ENCODE measurements at places on chromosomes 13 and 19. TPM values are rescaled to one million over a fixed set of nuclear protein-coding genes. Genes with fewer than 3 reads are reported as not detected.
A peak's percentile ranks its signal among the peaks of the same experiment; 100 is the strongest.

Gene ZNF556
- 34.8 TPM for total RNA-seq

Gene CYP4F3
- 0.04 TPM for total RNA-seq

Gene PCCA
- 35.5 TPM for total RNA-seq

DNA sequence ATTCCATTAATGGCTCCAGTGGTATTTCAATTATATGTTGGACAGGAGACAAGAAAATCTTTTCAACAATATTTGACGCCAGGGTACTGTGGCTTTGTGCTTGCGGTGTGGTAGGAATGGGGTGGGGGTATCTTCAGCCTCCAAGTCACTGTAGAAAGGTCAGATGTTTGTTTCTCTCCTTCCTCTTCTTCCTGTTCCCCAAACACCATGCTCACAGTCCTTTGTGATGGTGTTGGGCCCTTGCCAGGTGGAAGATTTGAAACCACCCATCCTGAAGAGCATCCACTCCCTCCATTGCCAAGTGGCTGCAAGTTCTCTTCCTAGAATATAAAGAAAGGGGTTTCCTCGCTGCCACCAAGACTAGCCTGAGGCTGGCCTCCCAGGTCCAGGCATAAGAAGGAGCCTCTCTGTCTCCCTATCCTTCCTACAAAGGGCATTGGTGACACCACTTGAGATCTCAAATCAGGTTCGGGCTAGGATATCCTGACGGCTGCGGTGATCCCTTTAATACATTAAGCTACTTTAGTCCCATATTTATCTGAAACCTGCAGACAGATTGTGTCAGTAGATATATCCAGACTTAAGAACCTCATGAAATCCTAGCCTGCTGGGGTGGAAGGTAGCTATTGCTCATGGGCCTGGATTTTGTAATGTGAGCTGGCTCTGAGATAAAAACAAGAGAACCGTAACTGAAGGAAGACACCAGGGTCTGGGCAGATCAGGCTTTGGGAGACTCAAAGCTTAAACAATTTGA, 64.3 kb upstream of the SIAH3 start:
- H3K27me3 ChIP-seq, result no peaks in the 10 kb centered on the region
- no peaks in the 10 kb centered on the region for H3K36me3 ChIP-seq
- no peaks in the 10 kb centered on the region for H3K4me1 ChIP-seq
- H3K27ac ChIP-seq, result no peak overlapping the region

- no peak for DNase-seq
- no peak overlapping the region for H3K4me3 ChIP-seq
- no peaks in the 10 kb centered on the region for H3K36me3 ChIP-seq
- no peak overlapping the region for H3K27ac ChIP-seq
These were observed 451.7 kb downstream of the EFNB2 start for GRCh38 chr13:106083620-106084350.

GRCh38 chr13:32340914-32341313, 25.6 kb downstream of the BRCA2 start:
- H3K27me3 ChIP-seq, result no peaks in the 10 kb centered on the region
- no peak overlapping the region for H3K4me3 ChIP-seq
- DNase-seq, result no peak
- no peaks in the 10 kb centered on the region for H3K36me3 ChIP-seq

DNA sequence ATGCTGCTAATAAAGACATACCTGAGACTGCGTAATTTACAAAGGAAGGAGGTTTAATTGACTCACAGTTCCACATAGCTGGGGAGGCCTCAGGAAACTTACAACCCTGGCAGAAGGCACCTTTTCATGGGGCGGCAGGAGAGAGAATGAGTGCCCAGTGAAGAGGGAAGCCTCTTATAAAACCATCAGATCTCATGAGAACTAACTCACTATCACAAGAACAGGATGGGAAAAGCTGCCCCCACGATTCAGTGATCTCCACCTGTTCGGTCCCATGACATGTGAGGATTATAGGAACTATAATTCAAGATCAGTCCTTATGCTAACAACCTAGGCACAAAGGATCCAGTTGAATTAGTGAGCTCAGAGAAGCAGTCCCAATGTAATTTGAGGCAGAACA, 59.4 kb downstream of the GPC6 start:
- H3K27ac ChIP-seq, result no peak overlapping the region
- H3K27me3 ChIP-seq, result no peaks in the 10 kb centered on the region
- no peak overlapping the region for H3K4me3 ChIP-seq
- DNase-seq, result no peak
- H3K36me3 ChIP-seq, result no peaks in the 10 kb centered on the region
- H3K4me1 ChIP-seq, result no peaks in the 10 kb centered on the region

- H3K4me3 ChIP-seq, result peak overlapping the region; percentile 17
- H3K27me3 ChIP-seq, result no peaks in the 10 kb centered on the region
- no peak overlapping the region for H3K27ac ChIP-seq
- no peaks in the 10 kb centered on the region for H3K4me1 ChIP-seq
- no peaks in the 10 kb centered on the region for H3K36me3 ChIP-seq
These were observed 9.4 kb downstream of the SCGB2B2 start for GRCh38 chr19:34667349-34668076.

DNA sequence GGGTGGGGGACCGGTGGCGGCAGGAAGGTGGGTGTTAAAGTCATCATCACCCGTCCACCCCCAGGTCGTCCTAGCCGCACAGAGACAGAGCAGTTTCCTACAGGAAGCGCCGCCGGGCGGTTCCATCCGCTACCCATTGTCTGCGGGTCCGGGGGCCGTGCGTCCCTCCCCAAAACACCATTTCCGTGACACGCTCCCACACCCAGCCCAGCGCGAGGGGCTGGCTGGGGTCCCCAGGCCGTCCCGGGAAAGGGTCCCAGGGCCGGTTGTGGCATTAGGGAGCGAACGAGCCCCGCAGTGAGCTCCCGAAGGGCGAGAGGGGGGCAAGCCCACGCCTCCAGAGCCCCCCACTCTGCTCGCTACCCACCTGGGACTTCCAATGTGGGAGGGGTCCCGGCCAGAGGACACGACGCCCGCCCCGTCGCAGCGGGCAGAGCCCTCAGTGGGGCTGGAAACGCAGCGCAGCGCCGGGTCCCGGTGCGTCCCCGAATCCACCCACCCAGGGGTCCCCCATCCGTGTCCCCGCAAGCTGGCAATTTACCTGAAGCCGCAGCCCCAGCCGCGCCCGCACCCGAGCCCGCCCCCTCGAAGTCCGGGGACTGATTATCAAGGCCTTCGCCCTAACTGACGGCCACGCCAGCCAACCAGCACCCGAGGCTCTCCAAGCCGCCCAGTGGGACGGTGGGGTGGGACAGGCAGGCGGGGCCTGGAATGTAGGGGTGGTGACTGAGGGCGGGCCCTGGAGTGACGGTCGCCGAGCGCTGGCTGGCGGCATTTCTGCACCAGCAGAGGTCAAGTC, at the start of gene KANK3:
Gene KANK3, minus strand, starts transcription at position 579 of the 799 bp plus-strand sequence. CDS start 5,434 bp downstream, outside the sequence.
- peak within 1 kb of the TSS; percentile 53 for H3K4me3 ChIP-seq
- DNase-seq, result peak; percentile 95
- H3K36me3 ChIP-seq, result no peaks in the 10 kb centered on the region
- H3K27me3 ChIP-seq, result peaks cover 68% of the 10 kb centered on the region

DNA sequence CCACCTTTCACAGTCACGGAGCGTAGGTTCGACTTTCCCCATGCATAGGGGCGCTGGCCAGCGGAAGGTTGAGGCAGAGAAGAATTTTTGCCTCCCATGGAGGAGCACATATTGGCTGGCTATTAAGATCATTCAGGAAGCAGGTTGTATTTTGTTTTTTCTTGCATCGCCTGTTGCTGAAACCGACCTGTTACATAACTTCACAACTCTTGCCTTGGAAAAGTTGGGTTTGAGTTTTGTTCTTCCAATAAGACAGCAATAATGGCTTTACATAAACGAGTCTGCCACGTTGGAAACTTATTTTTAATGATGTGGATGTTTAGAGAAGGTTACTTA, 1.4 kb downstream of the UPF1 start:
- H3K4me3 ChIP-seq, result peak overlapping the region; percentile 84
- peaks cover 31% of the 10 kb centered on the region for H3K36me3 ChIP-seq
- no peak for DNase-seq
- H3K4me1 ChIP-seq, result peaks cover 24% of the 10 kb centered on the region

DNA sequence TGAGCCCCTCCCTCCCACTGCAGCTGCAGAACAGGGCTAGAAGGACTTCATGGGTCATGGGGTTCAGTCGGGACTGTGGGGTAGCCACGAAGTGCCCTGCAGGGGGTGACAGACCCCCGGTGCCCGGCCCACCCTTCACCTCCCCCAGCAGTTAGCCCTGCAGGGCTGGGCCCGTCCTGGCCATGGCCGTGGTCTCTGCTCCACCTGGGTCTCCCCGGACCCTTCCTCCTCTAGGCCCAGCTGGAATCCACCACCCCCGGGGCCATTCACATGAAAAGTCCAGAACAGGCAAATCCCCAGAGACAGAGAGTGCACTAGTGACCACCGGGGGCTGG, 17.3 kb downstream of the MKNK2 start:
- no peak for DNase-seq
- H3K27ac ChIP-seq, result no peak overlapping the region
- peaks cover 10% of the 10 kb centered on the region for H3K36me3 ChIP-seq
- H3K4me3 ChIP-seq, result no peak overlapping the region

GRCh38 chr13:113048766-113049165, 56.8 kb upstream of the F7 start:
- no peak for DNase-seq
- peaks cover 9% of the 10 kb centered on the region for H3K27me3 ChIP-seq
- H3K4me1 ChIP-seq, result peaks cover 30% of the 10 kb centered on the region
- peaks cover 2% of the 10 kb centered on the region for H3K36me3 ChIP-seq
- no peak overlapping the region for H3K27ac ChIP-seq

DNA sequence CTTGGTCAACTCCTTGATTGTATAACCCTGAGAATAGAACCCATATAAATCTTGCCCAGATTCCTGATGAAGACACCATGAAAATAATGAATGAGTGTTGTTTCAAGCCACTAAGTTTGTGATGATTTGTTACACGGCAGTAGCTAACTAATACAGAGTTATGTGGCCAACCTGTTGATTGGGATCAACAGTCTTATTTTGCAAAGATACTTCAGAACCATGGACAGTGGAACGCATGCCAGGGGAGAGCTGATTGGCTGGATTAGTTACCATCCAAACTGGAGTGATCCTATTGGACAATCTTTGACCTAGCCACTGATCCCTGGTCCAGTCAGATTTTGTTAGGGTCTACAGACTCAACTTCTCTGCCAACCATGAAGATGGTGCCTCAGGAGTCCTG, 26.6 kb downstream of the CD70 start:
- peaks cover 2% of the 10 kb centered on the region for H3K27me3 ChIP-seq
- DNase-seq, result no peak
- no peak overlapping the region for H3K4me3 ChIP-seq
- no peaks in the 10 kb centered on the region for H3K36me3 ChIP-seq
- no peak overlapping the region for H3K27ac ChIP-seq
- H3K4me1 ChIP-seq, result no peaks in the 10 kb centered on the region

DNA sequence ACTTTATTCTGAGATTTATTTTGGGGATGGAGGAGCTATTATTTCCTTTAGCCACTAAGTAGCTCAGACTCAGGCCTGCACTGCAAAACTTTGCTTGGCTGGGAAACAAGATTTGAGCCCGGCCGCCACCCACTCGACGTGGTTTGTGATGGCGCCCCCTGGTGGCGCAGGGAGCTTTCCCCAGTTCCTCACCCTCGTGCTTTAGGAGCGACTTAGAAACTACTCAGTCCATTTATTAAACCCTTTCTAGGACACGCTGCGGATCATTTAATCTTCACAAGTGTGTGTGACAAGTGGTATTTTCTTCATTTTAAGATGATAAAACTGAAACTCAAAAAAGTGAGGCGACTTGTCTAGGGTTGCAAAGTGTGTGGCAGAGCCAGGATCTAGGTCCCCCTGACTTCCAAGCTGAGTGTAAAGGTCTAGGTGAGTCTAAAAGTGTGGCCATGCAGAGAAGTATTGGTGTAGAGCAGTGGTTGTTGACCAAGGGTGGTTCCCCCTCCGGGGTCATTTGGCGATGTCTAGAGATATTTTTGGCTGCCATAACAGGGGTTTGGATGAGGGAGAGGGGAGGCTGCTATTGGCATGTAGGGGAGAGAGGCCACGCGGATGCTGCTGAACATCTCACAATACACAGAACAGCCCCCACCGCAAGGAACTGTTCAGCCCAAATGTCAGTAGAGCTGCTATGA, 2.2 kb downstream of the CXCL17 start:
- H3K4me1 ChIP-seq, result peaks cover 2% of the 10 kb centered on the region
- H3K27me3 ChIP-seq, result peaks cover 5% of the 10 kb centered on the region
- H3K4me3 ChIP-seq, result no peak overlapping the region
- DNase-seq, result peak; percentile 57
- H3K36me3 ChIP-seq, result no peaks in the 10 kb centered on the region

DNA sequence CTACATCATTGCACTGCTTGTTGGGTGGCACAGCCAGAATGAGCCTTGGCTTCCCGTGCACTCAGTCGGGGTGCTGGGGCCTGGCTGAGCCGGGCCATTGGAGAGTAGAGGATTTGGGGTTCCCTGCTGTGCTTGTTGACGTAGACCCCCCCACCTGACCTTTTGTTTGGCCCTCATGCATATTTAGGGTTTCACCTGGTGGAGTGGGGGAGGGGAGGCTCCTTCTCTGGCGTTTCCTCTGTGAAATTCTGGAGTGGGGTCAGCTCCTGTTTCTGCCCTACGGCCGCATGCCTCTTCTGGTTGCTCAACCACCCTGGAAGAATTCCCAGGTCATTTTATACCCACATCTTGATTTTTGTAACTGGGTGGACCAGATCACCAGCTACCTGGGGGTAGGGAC, 82.8 kb downstream of the SIPA1L3 start:
- H3K4me3 ChIP-seq, result no peak overlapping the region
- H3K36me3 ChIP-seq, result no peaks in the 10 kb centered on the region
- H3K27me3 ChIP-seq, result no peaks in the 10 kb centered on the region
- H3K4me1 ChIP-seq, result peaks cover 5% of the 10 kb centered on the region
- no peak overlapping the region for H3K27ac ChIP-seq

DNA sequence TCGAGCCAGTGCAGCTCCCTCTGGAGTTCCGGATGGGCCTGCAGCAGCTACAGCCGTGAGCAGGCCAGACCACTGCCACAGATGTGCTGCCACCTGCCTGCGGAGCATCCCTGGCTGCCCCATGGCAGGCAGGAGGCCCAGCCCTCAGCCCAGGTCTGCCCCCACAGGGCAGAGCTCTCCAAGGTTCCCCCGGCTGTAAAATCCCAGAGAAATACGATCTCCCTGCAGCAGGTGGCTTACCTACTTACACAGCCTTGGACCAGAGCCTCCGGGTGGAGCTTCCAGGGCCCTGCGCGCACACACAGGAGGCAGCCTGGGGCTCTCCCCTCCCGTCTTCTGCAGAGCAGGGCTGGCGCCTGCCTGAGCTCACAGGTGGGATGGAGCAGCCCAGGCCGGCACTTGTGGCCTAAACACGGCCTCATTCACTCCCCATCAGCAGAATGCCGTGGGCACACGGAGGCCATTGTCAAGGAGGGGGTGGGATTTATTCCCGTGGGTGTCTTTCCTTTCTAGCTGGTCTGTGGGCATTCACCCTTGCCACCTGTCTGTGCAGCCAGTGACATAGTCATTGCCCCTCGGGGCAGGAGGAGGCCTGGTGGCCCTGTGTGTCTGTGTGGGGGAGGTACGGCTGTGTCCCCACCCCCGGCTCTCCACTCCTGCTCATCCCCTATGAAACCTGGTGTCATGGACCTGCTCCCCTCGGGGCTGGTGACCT, 118.0 kb downstream of the KDM4B start:
- H3K27me3 ChIP-seq, result no peaks in the 10 kb centered on the region
- no peak overlapping the region for H3K4me3 ChIP-seq
- H3K36me3 ChIP-seq, result peaks cover 55% of the 10 kb centered on the region
- H3K27ac ChIP-seq, result no peak overlapping the region
- peaks cover 25% of the 10 kb centered on the region for H3K4me1 ChIP-seq

- peak overlapping the region; percentile 74 for H3K27ac ChIP-seq
- H3K4me1 ChIP-seq, result peaks cover 54% of the 10 kb centered on the region
- H3K27me3 ChIP-seq, result no peaks in the 10 kb centered on the region
- H3K4me3 ChIP-seq, result no peak overlapping the region
- no peaks in the 10 kb centered on the region for H3K36me3 ChIP-seq
These were observed 22.4 kb downstream of the LRCH1 start for GRCh38 chr13:46575301-46575771.

Data from muscle of leg (tissue), 16 donors.